Right cardiac atrium (tissue), 5 donors: ENCODE measurements at places on chromosomes 11 and 22. TPM values are rescaled to one million over a fixed set of nuclear protein-coding genes. Genes with fewer than 3 reads are reported as not detected.

DNA sequence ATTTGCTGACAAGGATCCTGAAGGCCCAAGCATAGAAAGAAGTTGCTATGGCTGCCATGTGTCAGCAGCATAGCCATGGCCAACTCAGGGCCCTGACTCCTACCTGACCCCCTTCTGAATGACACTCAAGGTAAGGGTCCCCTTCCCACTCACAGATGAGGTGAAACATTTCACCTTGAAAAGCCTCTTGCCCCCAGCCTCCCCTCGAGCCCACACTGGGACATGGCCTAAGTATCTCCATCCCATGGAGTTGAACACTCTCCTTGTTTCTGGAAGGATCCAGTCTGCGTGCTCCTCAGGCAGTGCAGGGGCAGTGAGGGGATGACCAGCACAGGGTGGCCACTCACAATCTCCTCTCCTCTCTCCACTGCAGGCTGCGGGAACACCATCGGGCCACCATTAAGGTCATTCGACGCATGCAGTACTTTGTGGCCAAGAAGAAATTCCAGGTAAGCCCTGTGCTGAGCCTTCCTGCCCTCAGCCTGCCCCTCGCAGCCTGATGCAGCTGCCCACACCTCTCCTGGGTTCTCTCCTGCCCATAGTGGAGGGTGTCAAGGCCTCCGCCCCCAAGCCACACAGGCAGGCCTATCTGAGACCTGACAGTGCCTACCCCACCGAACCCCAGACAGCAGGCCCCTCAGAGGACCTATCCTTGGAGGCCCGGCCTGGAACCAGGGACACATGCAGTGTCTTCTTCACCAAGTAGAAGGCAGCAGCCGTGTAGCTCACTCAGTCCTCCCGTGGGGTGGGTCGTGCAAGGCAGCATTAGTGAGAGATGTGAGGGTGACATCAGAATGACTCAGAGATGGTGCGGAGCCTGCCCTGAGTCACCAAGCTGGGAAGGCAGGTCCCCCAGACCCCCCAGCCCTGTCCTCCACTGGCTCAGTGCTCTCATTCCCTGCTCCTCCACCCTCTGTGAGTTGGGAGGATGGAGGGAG is 68.9 kb upstream of the KCNQ1OT1 start:
- no peak for DNase-seq

DNA sequence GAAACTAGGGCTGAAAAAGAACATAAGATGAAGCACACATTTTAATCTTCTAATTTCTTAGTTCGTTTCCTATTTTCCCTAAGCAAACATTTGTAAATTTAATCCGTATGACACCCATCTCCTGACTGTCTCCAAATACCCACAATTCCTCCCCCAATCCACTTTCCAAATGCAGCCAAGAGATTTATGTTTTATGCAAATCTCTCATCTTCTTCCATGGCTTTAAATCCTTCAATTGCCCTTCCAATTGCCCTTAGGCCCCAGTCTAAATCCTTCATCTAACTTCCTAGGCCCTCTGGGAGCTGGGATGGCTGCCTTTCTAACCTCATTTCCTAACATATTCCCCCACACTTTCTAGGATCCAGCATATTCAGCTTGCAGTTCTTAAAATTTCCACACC is 18.0 kb upstream of the POU2AF1 start:
- DNase-seq: no peak

- DNase-seq: no peak
These were observed 56.6 kb upstream of the WNT7B start for GRCh38 chr22:46033256-46034200.

Gene PLA2G3
- total RNA-seq: not detected

DNA sequence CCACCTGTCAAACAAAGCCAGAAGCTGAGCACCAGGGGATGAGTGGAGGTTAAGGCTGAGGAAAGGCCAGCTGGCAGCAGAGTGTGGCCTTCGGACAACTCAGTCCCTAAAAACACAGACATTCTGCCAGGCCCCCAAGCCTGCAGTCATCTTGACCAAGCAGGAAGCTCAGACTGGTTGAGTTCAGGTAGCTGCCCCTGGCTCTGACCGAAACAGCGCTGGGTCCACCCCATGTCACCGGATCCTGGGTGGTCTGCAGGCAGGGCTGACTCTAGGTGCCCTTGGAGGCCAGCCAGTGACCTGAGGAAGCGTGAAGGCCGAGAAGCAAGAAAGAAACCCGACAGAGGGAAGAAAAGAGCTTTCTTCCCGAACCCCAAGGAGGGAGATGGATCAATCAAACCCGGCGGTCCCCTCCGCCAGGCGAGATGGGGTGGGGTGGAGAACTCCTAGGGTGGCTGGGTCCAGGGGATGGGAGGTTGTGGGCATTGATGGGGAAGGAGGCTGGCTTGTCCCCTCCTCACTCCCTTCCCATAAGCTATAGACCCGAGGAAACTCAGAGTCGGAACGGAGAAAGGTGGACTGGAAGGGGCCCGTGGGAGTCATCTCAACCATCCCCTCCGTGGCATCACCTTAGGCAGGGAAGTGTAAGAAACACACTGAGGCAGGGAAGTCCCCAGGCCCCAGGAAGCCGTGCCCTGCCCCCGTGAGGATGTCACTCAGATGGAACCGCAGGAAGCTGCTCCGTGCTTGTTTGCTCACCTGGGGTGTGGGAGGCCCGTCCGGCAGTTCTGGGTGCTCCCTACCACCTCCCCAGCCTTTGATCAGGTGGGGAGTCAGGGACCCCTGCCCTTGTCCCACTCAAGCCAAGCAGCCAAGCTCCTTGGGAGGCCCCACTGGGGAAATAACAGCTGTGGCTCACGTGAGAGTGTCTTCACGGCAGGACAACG is 11.7 kb downstream of the CXCR5 start:
- no peak for DNase-seq

DNA sequence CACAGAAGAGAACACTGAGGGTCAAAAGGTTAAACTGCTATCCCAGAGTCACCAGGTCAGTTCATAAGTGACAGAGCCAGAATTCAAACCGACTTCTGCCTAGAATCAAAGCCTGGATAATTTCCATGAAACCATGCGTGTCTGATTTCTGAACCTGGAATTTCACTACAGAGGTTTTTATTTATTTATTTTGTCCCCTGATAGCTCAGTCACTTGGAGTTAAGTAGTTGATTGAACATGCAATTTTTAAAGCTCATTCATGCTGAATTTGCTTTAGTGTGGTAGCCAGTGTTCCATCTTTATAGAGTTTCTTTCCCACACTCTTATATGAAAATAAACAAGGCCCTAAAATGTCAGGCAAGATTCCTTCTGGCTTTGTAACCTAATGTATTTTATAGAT is 93.2 kb downstream of the NAV2 start:
- no peak for DNase-seq

Gene GGTLC3
- not detected for total RNA-seq

Gene VSIG10L2
- total RNA-seq: 0.50 TPM

Gene OR4A16
- total RNA-seq: not detected

- DNase-seq: peak; percentile 96
These were observed at the start of gene SIK3 for GRCh38 chr11:117098269-117099232. SIK3 (minus strand) TSS chr11:117098428; CDS start chr11:117098415, 13 bp downstream.

DNA sequence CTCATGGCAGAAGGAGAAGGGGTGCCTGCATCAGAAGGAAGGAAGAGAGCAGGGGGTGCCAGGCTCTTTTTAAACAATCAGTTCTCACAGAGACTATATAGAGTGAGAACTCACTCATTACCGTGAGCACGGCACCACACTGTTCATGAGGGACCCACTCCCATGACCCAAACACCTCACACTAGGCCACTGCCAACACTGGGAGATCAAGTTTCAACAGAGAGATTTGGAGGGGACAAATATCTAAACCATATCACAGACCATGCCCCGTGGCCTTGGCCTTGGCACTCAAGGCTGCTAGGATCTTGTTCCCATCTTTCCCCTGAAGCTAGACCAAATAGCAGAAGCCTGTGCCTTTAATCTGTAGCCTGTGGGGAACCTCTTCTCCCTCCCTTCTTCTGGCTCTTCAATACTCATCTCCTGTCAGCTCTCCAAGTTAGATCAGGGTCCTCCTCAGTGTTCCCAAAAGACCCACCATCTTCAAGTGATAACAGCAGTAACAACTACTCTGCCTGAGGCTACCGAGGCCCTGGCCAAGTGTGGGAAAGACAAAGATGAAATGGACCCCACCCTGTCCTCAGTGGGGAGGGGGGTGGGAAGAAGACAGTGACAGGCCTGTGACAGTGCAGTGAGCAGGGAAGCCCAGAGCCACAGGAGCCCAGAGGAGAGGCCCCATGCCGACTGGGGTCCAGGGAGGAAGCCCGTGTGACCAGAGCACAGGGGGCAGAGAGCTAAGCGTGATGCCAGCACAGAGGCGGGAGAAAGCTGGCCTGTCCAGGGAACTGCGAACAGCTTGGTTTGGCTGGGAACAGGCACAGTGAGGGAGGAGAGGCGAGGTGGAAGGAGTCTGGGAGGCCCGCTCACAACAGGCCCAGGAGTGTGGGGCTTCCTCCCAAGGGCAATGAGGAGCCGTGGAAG is 72.6 kb downstream of the MYO7A start:
- no peak for DNase-seq

Gene ANKK1
- total RNA-seq: 0.23 TPM
